ENCODE measurements at places on chromosomes 11 and 22.

- no peak for DNase-seq
Observed at GRCh38 chr11:112477581-112478317, 217.1 kb upstream of the PLET1 start.

GRCh38 chr11:2833051-2833715, 52.4 kb downstream of the CDKN1C start:
- DNase-seq: no peak

GRCh38 chr11:12531681-12532080, 142.5 kb upstream of the TEAD1 start:
- no peak for DNase-seq

DNA sequence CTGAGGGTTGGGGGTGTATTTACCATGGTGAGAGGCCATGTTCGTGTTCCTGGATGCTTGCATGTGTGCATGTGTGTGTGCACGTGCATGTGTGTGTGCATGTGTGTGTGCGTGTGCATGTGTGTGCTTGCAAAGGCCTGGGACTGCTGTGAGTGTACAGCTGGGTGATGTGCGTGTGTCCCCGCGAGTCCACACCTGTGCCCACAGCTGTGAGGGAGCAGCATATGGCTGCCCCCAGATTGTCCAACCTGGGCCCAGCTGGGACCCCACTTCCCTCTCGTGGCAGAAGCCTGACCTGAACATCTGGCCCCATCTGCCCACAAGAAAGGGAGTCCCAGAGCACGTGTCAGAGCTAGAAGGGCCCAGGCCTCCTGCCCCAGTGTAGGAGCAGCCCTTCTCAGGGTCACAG, 8.4 kb upstream of the CD248 start:
- DNase-seq: no peak

- DNase-seq: no peak
Observed at GRCh38 chr22:21837248-21837979, 30.0 kb downstream of the MAPK1 start.

DNA sequence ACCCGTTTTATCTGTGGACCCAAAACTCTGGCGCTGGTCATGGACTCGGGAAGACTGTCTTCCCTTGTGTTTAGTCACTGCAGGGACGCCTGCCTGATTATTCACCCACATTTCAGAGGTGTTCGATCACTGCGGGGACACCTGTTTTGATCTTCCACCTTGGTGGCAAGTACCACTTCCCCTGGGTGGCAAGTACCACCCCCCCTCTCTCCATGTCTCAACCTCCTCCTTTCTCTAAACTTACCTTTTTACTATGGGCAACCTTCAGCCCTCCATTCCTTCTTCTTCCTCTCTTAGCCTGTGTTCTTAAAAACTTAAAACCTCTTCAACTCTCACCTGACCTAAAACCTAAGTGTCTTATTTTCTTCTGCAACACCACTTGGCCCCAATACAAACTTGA, 1.9 kb upstream of the NDUFC2 start:
- no peak for DNase-seq

- DNase-seq: no peak
Observed at GRCh38 chr11:120196826-120197225, 14.0 kb upstream of the OAF start.

GRCh38 chr22:32844251-32844650, 42.7 kb downstream of the TIMP3 start:
- DNase-seq: no peak

DNA sequence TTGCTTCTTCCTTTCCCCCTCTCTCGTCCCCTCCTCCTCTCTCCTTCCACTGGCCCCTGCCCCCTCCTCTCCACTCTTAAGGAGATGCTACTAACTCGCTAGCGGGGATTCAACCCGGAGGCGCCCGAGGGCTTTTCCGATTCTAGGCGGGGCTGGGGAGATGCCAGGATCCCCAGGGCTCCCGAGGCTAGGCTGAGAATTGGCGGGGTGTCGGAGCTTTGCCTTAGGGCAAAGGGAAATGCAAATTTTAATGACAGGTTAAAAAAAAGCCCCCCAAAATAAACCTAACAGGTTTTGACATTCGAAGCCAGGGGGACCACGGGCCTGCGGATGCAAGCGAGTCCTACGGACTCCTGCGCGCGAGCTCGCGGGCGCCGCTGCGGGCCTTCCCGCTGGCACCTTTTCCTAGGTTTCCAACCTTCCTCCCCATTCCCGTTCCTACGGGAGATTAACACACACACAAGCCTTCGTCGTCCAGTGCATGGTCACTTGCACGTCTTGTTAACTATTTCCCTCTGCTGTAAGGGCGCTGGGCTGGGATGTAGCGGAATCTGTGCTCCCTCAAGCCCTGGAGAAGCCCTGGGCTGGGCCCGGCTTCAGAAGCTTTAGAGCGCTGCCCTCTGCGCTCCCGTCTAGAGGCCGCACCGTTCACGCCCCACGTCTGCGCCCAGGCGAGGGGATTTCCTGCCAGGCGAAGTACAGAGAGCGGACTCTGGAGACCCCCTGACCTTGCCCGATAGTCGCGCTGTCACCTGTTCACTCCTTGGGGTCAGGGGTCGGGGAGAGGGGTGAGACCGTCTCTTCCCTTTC, 729 bp upstream of the ALX4 start:
- no peak for DNase-seq

DNA sequence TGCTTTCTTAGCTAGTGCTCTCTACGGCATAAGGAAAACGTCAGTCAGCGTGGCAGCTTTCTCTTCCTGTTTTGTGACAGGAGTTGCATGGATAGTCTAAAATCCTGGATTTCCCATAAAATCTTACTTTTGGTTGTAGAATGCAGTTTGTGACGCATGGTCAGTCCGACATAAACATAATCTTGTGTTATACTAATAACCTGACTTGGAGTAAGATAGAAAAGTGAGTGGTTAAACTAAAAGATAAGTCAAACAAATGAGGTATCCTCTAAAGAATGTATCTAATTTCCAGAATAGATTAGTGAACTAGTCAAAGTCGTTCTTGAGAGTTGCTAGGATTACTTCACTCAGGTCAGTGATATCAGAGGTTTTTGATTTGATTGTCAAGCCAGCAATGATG, 157.6 kb downstream of the PGR start:
- DNase-seq: no peak

DNA sequence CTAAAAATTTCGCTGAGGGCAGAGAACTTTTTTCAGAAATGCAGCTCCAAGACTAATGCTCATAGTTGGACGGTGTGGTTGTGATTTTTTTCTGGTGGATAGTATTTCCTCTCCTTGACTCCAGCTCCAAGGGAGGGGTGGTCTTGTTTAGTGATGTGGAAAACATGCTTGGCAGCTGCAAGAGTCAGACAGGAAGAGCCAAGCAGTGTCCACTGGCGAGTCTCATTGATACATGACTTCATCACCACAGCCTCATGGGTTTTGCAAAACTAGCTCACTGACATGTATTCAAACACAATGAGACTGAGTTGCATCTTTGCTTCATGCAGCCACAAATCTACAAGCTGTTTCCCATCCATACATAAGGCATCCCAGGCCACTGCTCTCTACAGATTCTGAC, 7.3 kb upstream of the KCNJ1 start:
- no peak for DNase-seq

GRCh38 chr11:28017816-28018215, 90.1 kb downstream of the KIF18A start:
- DNase-seq: no peak

DNA sequence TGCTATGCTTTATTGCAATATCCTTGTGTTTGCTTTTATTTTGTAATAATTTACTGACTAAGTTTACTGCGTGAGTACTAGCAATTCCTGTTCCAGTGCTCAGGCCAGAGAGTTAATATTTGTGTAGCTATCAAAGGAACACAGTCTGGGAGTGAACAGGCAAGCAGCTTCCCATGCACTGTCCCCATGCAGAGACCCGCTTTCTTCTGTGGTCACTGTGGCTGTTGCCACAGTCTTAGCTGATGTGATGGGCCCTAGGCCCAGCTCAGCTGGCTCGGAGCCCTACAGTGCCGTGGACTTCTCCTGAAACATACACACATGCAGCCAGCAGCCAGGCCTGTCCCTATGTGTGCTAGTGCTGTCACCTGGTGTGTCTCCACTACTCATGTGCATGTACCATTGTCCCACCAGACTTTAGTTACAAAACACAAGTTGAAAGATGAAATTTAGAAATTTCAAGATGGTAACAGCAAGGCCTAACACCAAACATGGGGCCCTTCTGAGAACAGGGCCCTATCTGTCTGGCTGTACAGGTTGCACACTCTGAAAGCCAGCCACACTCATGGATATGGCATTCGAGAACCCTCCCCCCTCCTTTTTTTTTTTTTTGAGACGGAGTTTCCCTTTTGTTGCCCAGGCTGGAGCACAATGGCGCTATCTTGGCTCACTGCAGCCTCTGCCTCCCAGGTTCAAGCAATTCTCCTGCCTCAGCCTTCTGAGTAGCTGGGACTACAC, 12.3 kb upstream of the SCUBE2 start:
- no peak for DNase-seq

DNA sequence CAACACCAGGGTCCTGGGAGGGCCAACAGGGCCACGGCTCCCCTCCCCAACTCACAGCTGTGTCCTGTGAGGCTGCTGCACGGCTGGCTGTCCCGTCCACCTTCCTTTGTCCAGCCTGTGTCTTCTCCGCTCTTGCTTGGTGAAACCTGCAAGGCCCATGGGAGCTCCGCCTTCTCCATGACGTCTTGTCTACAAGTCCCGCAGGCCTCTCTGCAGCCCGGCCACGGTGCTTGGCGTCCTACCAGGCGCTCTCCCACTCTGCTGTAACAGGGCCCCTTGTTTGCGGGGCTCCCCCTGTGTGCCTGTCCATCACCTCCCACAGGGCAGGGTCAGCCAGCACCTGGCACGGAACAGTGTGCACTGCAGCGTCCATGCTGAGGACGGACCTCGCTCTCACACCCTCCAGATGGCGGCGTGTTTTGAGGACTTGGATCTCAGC, 866.8 kb downstream of the TBC1D22A start:
- DNase-seq: no peak

DNA sequence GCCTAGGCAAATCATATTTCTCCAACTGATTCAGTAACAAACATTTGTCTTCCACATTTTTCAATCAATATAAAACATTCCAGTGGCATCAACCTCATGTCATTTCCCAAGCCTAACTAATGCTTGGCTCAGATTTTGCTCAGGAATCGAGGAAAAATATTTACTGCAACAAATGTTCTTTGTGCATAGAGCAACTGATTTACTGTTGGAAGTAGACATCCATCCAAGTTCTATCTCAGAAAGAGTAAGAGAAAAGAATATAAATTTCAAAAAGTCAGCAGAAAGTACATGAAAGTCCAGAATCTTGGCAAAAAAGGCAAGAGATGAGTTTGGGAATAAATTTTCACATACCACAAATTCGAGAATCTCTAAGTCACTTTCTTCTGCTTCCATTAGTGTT, 2245.0 kb upstream of the RAG2 start:
- DNase-seq: no peak

GRCh38 chr11:72218251-72218745, 1.7 kb downstream of the FOLR2 start:
- DNase-seq: no peak

- DNase-seq: no peak
Observed at GRCh38 chr11:66973956-66974580, 1.0 kb upstream of the C11orf86 start.

GRCh38 chr11:70522593-70523311, 124.4 kb downstream of the CTTN start:
- no peak for DNase-seq

DNA sequence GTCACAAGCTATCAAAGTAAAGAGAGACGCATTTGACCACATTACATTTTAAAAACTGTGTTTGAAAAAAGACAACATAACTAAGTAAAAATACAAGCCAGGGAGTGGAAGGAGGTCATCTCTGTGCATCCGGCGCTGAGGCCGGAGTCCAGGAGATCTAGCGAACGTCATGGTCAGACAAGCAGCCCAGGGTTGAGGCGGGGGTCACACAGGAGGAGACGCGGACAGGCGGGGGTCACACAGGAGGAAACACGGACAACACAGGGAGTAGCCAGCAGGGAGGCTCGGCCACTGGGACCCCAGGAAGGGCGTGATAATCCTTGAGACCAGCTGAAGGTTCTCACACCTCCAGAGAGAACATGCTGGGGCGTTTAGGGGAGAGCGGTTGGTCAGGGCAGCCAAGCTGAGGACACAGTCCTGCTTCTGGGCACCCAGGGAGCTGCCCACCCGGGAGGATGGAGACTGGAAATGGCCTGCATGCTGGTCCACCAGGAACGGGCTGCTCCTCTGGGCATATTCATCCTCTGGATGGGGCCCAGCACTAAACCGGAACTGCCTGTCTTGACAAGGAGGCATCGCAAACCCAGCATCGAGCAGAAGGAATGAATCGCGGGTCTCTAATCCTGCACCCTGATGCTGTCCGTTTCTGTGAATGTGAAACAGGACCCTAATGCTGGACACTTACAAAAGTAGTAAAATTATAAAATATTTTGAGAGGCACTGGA, 40.9 kb upstream of the MUC5AC start:
- DNase-seq: no peak

DNA sequence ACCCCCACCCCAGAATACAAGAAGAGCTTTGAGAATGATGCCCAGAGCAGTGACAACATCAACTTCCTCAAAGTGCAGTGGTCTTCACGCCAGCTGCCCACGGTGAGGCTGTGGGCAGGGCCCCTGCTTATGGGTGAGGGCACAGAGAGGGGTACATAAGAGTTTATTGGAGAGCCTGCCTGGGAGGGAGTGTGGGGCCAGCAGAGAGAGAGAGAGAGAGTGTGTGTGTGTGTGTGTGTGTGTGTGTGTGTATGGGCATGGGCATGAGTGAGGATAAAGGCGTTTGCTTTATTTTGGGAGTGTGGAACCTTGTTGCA, 9.5 kb downstream of the PHOX2A start:
- DNase-seq: no peak

GRCh38 chr11:65060913-65061408, 2.6 kb upstream of the NAALADL1 start:
- DNase-seq: no peak

GRCh38 chr11:10365045-10365444, 60.2 kb downstream of the ADM start:
- no peak for DNase-seq

DNA sequence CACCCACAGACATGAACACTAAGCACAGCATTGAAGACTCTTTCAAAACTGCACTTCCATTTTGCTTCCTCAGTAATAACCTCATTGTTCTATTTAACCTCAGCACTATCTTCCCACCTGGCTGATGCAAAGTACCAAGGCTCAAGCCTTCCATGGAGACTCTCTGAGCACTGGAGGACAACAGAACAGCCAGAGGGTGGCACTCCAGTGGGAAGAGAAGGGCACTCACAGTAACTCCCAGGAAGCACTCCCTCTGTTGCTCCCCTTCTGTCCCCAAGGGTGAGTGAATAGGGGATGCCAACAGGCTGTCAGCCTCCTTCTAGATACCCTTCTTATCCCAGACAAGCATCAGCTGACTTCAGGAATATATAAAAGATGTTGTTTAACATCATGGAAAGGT, 3.5 kb downstream of the ME3 start:
- DNase-seq: no peak

DNA sequence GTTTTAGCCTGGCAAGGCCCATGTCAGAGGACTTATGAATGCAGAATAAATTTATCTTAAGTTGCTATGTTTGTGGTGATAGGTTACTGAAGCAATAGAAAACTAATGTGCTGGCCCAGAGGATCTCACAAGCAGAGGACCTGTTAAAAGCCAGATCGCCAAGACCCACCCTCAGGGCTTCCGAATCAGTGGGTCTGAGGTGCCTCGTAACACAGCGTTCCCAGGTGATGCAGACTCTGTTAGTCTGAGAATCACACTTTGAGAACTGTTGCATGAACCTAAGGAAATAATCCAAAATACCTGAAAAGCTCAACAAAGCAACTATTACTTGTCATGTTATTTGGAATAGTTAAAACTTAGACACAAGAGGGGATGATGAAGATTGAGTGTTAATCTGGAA, 6.7 kb upstream of the SCARF2 start:
- DNase-seq: no peak

All from midbrain (tissue), 1 donor.